Putamen (tissue), 1 donor: ENCODE measurements at places on chromosomes 1 and 21.
A peak's percentile ranks its signal among the peaks of the same experiment; 100 is the strongest.

DNA sequence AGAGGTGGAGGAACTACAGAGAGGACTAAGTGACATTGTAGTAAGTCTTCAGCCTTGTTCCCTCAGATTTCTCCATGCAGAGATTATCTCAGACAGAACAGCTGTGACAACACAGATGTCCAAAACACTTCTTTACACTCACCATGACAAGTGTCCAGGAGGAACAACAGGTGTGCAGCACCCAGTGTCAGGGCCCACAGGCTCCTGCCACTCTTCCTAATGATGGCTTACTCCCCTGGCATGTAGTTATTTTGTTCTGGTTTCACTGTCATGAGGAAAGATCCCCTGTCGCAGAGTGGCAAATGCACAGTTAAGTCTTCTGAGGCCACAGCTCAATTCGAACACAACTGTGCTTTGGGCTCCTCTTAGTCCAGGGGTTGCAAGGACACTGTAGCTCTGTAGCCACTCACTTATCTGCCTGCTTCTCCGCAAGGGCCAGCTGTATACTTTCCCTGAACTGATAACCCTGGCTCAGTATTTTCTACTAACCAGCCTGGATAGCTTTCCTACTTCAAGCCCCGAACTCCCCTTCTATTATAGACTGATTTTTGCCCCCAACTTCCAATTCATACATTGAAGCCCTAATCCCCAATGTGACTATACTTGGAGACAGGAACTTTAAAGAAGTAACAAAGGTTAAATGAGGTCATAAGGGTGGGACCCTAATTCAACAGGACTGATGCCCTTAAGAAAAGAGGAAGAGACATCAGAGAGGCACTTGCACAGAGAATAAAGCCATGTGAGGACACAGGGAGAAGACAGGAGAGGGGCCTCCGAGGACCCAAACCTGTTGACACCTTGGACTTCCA lies 11.1 kb downstream of the PDZK1 start:
- no peak for DNase-seq

- DNase-seq: no peak
These were observed 38.8 kb downstream of the CDCP2 start for GRCh38 chr1:54114001-54114400.

- no peak for DNase-seq
These were observed 253.4 kb downstream of the RHOU start for GRCh38 chr1:228988664-228989063.

GRCh38 chr1:153293480-153293775 lies 19.3 kb downstream of the PGLYRP3 start:
- no peak for DNase-seq

- DNase-seq: no peak
These were observed 118.1 kb upstream of the PPP2R5A start for GRCh38 chr1:212167098-212167497.

DNA sequence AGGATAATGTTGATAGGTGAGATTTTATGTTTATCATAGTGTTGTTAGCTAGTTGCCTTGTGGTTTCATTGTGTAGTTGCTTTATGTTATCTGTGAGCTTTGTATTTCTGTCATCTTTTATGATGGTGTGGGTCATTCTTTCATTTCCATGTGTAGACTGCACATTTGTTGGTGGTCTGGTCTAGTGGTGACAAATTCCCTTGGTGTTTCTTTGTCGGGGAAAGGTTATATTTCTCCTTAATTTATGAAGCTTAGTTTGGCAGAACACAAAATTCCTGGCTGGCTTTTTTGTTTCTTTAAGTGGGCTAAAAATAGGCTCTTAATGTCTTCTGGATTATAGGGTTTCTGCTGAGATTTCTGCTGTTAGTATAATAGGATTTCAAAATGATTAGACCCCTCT lies 347.2 kb upstream of the ADAMTS5 start:
- no peak for DNase-seq

- no peak for DNase-seq
These were observed 223.8 kb upstream of the TMEM51 start for GRCh38 chr1:14929547-14930246.

DNA sequence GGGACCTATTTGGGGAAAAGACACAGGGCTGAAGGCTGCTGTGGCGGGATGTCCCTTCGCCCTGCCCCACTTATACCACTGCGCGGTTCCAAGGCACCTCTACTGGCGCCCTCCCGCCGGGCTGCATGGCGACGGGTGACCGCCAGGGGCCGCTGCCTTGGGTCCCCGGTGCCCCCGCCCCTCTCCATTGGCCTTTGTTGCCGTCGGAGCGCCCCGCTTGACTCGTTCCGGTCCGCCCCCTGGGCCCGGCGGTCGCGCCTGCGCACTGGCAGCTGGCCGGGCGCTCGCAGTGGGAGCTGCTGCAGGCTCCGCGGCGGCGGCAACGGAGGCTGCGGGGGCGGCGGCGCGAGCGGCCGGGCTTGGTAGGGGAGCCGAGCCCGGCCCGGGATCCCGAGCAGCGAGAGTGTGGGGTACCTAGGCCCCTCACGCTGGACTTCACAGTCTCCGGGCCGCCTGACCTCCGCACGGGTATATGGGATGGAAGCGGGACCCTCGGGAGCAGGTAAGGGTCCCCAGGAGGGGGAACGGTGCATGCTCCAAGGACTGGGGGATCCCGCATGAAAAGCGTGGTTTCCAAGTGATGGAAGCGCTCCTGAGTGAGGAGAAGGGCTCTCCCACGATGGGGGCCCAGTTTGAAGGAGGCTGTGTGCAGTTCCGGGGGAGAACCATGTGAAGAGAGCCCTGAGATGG lies at the start of gene AGO1:
TSS of gene AGO1 (plus strand) at position 265 of the 690 bp plus-strand sequence. CDS start at position 478, 213 bp downstream.
- peak; percentile 94 for DNase-seq

DNA sequence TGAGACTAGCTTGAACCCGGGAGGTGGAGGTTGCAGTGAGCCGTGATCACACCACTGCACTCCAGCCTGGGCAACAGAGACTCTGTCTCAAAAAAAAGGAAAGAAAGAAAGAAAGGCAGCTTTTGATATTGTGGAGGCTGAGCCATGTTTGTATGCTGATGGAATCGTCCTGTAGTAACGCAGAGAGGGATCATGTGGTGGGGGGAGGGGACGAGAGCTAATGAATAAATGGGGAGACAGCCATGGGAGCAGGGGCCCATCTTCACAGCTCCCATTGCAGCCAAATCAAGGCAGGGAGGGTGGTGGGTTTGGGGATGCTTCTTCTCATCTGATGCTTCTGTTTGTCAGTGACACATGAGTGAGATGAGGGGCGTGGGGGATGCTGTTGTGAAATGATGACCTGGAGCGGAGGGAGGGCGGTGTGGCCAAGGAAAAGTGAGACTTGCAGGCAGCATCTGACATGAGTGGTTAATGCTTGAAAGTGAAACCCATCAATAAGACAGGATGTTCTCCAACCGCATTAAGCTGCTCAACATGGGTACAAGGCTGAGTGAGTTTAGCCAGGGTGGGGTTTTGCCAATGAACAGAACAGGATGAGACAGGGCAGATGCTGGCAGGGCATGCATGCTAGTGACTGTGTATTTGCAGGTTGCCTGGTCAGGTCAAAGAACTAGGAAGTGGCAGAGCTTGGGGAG lies 16.7 kb downstream of the SPATA21 start:
- DNase-seq: no peak

DNA sequence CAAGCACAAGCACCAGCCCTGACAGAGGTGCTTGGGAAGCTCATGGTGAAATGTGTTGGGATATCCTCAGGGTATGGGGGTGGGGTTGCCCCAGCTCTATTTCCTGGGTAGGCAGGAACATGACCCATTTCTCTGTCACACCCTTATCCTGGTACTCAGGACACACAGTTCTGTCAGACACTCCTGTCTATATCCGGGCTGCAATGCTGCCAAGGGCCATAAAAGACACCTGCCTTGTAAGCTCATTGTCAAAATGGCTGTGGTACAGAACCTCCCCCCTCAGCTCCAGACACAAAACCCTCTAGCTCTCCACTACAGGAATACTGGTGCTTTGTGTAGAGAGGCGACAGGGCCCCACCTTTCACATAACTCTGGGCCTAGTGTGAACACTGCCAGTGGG lies 636.7 kb downstream of the PLA2G4A start:
- no peak for DNase-seq
